ENCODE measurements at places on chromosomes 5 and 9.
A peak's percentile ranks its signal among the peaks of the same experiment; 100 is the strongest.

GRCh38 chr9:114434878-114435311 is 47.1 kb upstream of the AKNA start:
- DNase-seq: peak; percentile 38

GRCh38 chr5:120465436-120465961 is 1.4 kb downstream of the PRR16 start:
- peak; percentile 50 for DNase-seq

GRCh38 chr5:66987949-66988838 is 208.4 kb downstream of the CD180 start:
- no peak for DNase-seq

DNA sequence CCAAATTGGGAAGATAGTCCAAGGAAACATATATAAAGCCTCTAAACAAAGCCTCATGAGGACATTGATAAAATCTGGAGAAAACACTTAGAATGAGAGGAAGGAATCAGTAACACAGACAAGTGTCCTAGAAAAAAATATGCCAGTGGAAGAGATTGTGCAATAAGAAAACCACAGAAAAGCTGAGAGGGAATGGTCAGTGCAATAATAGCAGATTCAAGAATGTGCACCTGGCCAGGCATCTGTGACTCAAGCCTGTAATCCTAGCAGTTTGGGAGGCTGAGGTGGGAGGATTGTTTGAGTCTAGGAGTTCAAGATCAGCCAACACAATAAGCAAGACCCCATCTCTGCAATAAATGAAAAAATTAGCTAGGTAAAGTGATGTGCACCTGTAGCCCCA is 691.2 kb upstream of the CDH6 start:
- no peak for DNase-seq

GRCh38 chr9:136412962-136413361 is 2.5 kb downstream of the PMPCA start:
- DNase-seq: no peak

Data from C1 segment of cervical spinal cord (tissue), 14 donors.